ENCODE measurements at places on chromosomes 2 and 18. TPM values are rescaled to one million over a fixed set of nuclear protein-coding genes. Genes with fewer than 3 reads are reported as not detected.

ST6GAL2 gene
- 23.7 TPM for polyA plus RNA-seq

FZD7 gene
- 66.5 TPM for polyA plus RNA-seq

PHOSPHO2 gene
- 19.7 TPM for polyA plus RNA-seq

LIPG gene
- 54.3 TPM for polyA plus RNA-seq

- DNase-seq = no peak
Observed at GRCh38 chr2:199830531-199830930, 20.5 kb downstream of the FTCDNL1 start.

GRCh38 chr18:54388203-54389142 is 30.8 kb downstream of the C18orf54 start:
- DNase-seq = no peak

DNA sequence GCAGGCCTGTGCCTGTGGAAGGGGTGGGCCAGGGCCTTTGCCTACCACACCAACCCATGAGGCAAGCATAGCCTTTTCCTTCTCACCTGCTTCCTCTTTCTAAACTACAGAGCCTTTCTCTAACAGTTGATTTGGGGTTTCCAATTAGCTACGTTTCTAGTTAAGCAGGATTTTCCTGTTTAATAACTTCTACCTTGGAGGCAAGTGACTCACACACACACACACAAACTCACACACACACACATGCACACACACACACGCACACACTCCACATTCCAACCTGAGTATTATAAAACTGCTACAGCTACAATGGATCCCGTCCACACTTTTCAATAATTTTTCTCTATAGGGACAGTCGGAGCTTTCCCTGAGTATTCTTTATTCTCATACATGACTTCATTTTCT is 84.9 kb downstream of the SOX11 start:
- peak; percentile 27 for DNase-seq

DNA sequence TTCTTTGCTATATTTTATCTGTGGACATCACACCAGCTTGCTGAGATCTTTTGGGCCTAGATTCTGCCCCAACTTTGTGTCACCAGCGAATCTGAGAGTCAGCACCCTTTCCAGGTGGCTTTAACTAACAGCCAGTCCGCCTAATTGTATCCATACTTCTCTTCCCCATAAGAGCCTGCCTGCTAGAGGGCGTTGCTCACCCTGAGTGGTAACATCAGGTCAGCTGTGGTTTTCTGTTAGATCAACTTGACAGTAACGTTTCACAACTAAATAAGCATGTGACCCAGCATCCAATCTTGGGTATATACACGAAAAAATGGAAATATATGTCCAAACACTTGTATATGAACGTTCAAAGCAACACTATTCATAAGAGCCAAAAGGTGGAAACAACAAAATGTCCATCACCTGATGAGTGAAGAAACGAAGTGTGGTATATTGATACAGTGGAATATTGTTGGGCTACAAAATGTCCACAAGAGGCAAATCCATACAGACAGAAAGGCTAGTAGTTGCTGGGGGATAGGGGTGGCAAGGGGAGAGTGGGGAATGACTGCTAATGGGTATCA is 24.9 kb downstream of the EFHD1 start:
- no peak for DNase-seq

DNA sequence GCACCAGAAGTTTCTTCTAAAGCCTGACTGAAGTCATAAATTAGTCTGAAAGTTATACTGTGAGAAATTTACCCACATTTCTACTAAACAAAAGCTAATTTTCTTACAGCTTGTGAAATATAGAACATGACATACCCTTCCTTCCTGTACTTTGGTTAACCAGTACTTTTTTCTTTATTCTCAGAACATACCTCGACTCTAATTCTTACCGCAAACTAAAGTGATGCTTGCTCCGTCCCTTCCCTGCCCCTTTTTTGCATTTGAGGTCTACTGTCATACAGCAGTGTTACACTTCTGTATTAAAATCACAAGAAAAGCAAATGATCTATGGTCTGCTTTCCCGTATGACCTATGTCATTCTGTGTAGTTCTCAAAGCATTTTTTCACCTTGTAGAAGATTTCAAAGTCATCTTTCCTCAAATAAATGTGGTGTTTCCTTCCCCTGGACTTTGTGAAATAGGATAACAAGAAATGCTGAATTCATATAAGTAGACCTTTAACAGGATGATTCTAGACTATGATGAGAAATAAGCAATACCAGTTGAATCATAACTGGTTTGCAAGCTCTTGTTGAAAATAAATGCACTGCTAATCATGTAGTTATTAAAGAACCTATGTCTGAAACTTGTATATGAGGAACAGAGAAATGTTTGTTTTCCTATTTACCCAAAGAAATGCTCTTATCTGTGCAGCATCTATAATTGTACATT is 30.4 kb downstream of the CYTIP start:
- no peak for DNase-seq

GRCh38 chr2:27080140-27080469 is 1.7 kb downstream of the EMILIN1 start:
- DNase-seq = no peak

GRCh38 chr2:231884438-231885140 is 41.6 kb downstream of the NPPC start:
- no peak for DNase-seq

DNA sequence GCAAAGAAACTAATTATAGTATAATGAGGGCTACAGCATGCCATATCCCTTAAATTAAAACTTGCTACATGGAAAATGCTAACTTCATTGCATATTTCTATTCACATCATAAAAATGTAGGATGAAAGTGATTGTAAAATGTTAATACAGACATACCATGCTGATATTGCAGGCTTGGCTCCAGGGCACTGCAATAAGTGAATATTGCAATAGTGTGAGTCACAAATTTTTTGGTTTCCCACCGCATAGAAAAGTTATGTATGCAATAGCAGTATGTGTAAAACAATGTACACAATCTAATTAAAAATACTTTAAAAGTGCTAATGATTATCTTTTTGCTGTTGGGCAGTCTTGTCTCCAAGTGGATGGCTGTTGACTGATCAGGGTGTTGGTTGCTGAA is 162.1 kb downstream of the CD8B2 start:
- no peak for DNase-seq

- no peak for DNase-seq
Observed at GRCh38 chr2:55490554-55490953, 29.0 kb upstream of the CFAP36 start.

- no peak for DNase-seq
Observed at GRCh38 chr2:7962161-7962560, 719.7 kb upstream of the ID2 start.

DNA sequence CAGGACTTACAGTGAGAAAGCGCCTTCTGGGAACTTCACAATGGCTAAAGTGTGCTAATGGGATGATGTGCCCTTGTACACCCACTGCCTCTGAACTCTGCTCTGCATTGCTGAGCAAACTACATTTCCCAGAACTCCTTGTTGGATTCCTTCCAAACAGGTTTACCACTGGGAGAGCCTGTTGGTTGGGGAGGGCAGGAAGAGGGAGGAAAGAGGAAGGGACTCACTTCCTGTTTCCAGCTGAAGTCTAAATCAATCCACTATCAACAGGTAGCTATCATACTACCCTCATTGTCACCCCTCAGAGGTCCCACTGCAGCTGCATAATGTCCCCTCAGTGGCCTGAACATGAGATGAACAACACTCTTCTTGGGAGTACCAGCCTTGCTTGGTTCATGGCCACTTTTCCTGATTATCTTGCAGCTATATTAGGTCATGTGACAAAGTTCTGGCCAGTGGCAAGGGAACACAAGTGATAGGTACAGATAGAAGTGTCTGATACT is 109.7 kb downstream of the MSH2 start:
- DNase-seq = no peak

- no peak for DNase-seq
Observed at GRCh38 chr2:7027411-7027810, 110.2 kb downstream of the RNF144A start.

- no peak for DNase-seq
Observed at GRCh38 chr2:168607992-168608391, 151.9 kb downstream of the CERS6 start.

- no peak for DNase-seq
Observed at GRCh38 chr2:6421138-6421730, 444.5 kb downstream of the CMPK2 start.

GRCh38 chr2:71129902-71130151 is 202 bp downstream of the MCEE start:
- DNase-seq = no peak

DNA sequence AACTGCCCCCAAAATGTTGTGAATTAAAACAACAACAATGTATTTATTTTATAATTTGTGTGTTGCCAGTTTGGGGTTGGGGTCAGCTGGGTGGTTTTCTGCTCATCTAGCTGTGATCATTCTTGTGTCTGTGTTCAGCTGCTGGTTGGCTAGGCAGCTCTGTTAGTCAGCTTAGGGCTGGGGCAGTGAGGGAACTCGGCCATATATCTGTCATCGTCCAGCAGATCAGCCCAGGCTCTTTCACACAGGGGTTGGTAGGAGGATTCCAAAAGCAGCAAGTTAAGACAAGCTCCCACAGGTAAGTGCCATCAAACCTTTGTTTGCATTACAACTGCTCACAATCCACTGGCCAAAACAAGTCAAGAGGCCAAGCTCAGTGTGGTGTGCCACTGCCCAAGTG is 121.5 kb downstream of the LPIN1 start:
- DNase-seq = no peak

DNA sequence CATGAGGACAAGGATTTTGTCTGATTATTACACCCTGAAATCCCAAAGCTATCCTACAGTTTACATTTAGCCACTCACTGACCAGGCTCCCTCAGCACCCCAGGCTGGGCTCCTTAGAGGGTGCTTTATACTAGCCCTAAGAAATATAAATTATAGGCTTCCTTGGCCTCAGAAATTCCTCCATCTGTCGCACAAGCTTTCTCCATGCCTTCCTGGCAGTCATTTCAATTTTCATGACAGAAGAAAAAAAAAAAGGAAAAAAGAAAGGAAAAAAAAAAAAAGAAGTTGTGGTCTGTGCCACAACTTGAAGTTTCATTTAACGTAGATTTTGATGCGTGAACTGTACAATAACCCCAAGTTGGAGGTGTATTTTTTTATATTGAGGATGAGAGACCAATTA is 719.5 kb downstream of the BCL11A start:
- no peak for DNase-seq

DNA sequence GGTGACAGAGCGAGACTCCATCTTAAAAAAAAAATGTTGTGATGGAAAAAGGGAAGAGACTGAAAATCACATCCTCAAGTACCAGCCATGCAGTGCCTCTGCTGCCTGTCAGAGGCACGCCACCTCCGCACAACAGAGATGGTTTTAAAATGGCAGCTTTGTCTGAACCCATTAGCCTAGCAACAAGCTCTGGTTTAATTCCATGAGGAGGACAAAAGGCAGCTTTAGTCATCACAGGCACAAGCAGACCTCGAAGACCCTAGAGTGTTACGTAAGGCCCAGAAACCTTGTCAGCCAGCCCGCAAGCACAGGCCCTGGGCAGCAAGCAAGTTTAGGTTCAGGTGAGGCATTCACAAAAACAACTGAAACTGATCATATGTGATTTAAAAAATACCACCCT is 10.4 kb downstream of the LCT start:
- DNase-seq = no peak

DNA sequence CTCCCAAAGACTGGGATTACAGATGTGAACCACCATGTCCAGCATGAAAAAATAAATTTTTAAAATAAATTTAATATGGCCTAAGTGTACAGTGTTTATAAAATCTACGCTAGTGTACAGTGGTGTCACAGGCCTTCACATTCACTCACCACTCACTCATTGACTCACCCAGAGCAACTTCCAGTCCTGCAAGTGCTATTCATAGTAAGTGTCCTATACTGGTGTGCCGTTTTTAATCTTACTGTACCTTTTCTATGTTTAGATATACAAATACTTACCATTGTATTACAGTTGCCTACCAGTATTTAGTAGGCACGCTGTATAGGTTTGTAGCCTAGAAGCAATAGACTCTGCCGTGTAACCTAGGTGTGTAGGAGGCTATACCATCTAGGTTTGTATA is 291.6 kb upstream of the STON1 start:
- no peak for DNase-seq

DNA sequence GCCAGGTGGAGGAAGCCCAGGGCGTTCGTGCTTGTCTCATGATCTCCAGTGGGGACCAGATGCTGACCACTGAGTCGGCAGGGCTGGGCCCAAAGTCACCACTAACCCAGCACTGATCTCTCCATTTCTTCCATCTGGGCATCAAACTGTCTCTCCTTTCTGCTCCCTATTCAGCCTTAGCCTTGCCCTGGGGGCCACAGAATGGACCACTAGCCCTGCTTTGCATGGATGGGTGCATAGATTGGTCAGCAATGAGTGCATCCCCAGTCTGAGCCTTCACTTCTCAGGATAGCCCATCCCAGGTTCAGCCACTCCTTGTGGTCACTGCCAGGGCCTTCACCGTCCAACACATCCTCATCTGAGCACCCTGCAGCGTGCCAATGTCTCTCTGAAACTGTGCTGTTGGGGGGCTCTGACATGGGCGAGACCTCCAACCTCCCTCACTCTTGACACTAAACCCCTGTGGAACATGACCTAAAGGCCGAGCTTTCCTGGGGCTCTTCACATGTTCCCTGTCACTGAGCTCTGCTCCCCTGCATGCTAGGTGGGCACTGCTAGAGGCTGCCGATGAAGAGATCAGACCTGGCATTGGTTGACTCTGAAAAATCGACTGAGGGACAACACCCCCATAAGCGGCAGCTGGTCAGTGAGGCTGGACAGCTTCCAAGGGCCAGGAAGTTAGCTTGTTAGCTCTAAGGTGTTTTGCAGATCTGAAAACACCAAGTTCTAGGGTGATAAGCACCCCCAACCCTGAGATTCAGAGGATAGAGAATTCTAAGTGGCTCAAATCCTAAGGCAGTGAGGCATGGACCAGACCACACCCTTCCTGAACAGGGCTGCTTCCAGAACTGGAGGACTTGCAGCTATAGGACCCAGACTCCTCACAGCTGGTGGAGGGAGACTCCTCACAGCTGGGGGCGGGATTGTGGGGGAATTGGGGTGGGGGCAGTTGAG is 61.7 kb downstream of the HS1BP3 start:
- no peak for DNase-seq

DNA sequence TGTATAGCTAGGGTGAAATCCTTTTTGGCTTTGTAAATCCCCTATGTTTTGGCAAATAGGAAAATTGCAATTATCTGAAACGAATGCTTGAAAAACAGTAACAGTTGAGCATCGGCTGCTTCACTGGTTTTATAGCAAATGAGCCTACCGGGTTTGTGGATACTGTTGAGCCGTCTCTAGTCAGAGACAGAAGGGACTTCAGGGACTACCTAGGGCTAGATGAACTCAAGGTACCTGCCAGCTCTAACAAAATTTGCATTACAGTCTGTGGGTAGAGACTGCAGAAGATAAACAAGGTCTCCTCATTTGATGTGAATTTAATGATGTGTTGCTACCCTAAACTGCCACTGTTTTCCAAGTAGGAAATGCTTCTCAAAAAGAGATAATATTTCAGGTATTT is 101.1 kb downstream of the EML6 start:
- DNase-seq = no peak

All from left renal cortex interstitium (tissue), 4 donors.